ENCODE measurements at places on chromosomes 13 and 19. TPM values are rescaled to one million over a fixed set of nuclear protein-coding genes. Genes with fewer than 3 reads are reported as not detected.

GRCh38 chr13:52862358-52863206, 14.1 kb upstream of the PCDH8 start:
- H3K36me3 ChIP-seq = no peaks in the 10 kb centered on the region
- DNase-seq = peak; percentile 72
- peaks cover 3% of the 10 kb centered on the region for H3K4me1 ChIP-seq
- no peak overlapping the region for H3K4me3 ChIP-seq

DNA sequence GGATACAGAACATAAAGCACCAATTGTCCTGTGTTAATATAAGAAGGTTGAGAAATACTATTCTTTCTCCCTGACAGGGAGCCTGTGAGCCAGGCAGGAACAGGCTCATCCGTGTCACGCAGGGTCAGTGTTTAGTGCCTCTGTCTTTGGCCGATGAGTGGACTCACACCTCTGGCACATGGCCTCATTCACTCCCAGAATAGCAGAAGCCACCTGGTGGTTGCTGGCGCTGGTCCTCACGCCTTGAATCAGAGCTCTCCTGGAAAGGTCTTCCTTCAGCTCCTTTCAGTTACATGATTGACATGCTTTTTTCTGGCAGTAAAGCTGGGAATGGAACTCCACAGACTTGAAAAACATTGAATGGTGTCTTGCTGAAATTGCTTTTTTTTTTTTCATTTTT, 28.1 kb upstream of the SIAH3 start:
- H3K36me3 ChIP-seq = no peaks in the 10 kb centered on the region
- H3K27ac ChIP-seq = no peak overlapping the region
- peak; percentile 26 for DNase-seq
- peaks cover 1% of the 10 kb centered on the region for H3K27me3 ChIP-seq
- no peaks in the 10 kb centered on the region for H3K4me1 ChIP-seq

GRCh38 chr13:20222553-20222952, 9.6 kb downstream of the GJB6 start:
- no peaks in the 10 kb centered on the region for H3K4me1 ChIP-seq
- H3K27ac ChIP-seq = no peak overlapping the region
- H3K36me3 ChIP-seq = no peaks in the 10 kb centered on the region
- no peak overlapping the region for H3K4me3 ChIP-seq

GRCh38 chr19:8161135-8161646, 11.8 kb upstream of the FBN3 start:
- no peak overlapping the region for H3K4me3 ChIP-seq
- DNase-seq = no peak
- H3K36me3 ChIP-seq = no peaks in the 10 kb centered on the region
- H3K27me3 ChIP-seq = peaks cover 5% of the 10 kb centered on the region
- no peaks in the 10 kb centered on the region for H3K4me1 ChIP-seq

DNA sequence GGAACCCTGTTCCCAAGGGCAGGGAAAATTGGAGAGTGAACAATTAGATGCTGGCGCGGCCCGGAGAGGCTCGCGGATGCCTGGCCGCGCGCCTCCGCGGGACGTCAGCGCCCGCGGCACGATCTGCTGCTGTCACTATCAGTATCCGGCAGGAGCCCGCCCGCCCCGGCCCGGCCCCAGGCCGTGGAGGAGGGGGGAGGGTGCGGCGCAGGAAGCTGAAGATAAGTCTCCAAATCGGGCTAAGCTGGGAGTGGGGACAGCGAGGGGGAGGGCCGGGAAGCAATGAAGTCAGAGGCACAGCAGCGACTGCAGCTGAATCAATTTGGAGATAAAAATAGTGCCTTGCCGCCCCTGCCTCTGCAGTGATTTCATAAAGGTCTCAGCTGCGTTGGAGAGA, 441.5 kb upstream of the KLF12 start:
- H3K27ac ChIP-seq = peak overlapping the region; percentile 76
- DNase-seq = peak; percentile 88
- no peaks in the 10 kb centered on the region for H3K36me3 ChIP-seq
- H3K4me1 ChIP-seq = peaks cover 20% of the 10 kb centered on the region

- H3K27ac ChIP-seq = no peak overlapping the region
- no peak overlapping the region for H3K4me3 ChIP-seq
- H3K4me1 ChIP-seq = peaks cover 21% of the 10 kb centered on the region
- no peak for DNase-seq
Observed at GRCh38 chr13:82010780-82011179, 1669.9 kb upstream of the SPRY2 start.

- H3K4me3 ChIP-seq = no peak overlapping the region
- H3K27ac ChIP-seq = no peak overlapping the region
- no peaks in the 10 kb centered on the region for H3K36me3 ChIP-seq
- H3K4me1 ChIP-seq = no peaks in the 10 kb centered on the region
Observed at GRCh38 chr19:17807731-17808316, 12.9 kb downstream of the B3GNT3 start.

GRCh38 chr19:15935167-15935702, 906 bp upstream of the CYP4F11 start:
- H3K4me3 ChIP-seq = no peak overlapping the region
- H3K27ac ChIP-seq = no peak overlapping the region
- DNase-seq = no peak

GRCh38 chr13:45194081-45194939, 6.5 kb downstream of the KCTD4 start:
- DNase-seq = peak; percentile 26
- no peaks in the 10 kb centered on the region for H3K36me3 ChIP-seq
- no peak overlapping the region for H3K4me3 ChIP-seq
- no peaks in the 10 kb centered on the region for H3K27me3 ChIP-seq
- no peak overlapping the region for H3K27ac ChIP-seq

- H3K36me3 ChIP-seq = no peaks in the 10 kb centered on the region
- no peaks in the 10 kb centered on the region for H3K4me1 ChIP-seq
- DNase-seq = no peak
- no peaks in the 10 kb centered on the region for H3K27me3 ChIP-seq
- no peak overlapping the region for H3K27ac ChIP-seq
Observed at GRCh38 chr13:61261746-61262472, 153.7 kb downstream of the PCDH20 start.

DNA sequence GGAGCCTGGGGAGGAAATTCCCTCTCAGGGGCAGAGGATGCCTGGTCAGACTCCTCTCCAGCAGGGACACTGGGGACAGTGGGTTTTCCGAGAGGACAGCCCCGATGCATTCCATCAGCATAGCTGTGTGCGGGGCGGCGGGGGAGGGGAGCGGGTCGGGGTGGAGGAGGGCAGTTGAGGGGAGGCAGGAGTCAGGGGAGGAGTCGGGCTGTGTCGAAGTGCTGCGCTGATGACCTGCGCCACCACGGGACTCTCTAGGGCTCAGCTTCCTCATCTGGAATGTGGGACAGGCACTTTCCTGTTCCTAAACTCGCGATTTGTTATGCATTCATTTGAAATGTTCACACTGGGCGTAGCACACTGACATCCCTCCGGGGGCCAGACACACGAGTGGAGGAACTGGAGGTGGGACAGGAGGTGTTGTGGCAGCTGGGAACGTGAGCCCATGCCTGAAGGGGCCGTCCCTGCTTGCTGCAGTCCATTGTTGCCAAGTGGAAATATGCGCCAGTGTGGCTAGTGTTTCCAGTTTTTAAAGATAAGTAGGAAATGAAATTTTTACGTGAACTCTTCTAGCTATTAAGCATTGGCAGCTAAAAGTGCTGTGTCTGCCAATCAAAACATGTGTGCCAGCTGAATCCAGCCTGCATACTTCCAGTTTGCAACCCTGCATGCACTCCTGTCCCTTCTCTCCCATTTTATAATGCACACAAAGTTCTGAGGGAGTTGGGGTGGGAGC, 43.3 kb downstream of the FLT1 start:
- peaks cover 21% of the 10 kb centered on the region for H3K27me3 ChIP-seq
- H3K36me3 ChIP-seq = peaks cover 75% of the 10 kb centered on the region
- H3K4me1 ChIP-seq = peaks cover 43% of the 10 kb centered on the region
- H3K27ac ChIP-seq = peak overlapping the region; percentile 67

DNA sequence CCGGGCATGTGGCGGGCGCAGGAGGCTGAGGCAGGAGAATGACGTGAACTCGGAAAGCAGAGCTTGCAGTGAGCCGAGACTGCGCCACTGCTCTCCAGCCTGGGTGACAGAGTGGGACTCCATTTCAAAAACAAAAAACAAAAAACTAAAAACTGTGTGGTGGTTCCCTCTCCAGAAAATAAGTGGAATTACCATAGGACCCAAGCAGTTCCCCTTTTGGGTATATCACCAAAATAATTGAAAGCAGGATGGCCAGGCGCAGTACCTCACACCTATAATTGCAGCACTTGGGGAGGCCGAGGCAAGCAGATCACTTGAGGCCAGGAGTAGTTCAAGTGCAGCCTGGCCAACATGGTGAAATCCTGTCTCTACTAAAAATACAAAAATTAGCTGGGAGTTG, 15.7 kb upstream of the LDLR start:
- peaks cover 14% of the 10 kb centered on the region for H3K4me1 ChIP-seq
- H3K4me3 ChIP-seq = no peak overlapping the region
- H3K27me3 ChIP-seq = peaks cover 8% of the 10 kb centered on the region
- H3K27ac ChIP-seq = no peak overlapping the region

GRCh38 chr13:36067746-36068381, 63.3 kb downstream of the DCLK1 start:
- peaks cover 2% of the 10 kb centered on the region for H3K4me1 ChIP-seq
- no peaks in the 10 kb centered on the region for H3K27me3 ChIP-seq
- H3K36me3 ChIP-seq = no peaks in the 10 kb centered on the region
- H3K4me3 ChIP-seq = no peak overlapping the region
- H3K27ac ChIP-seq = no peak overlapping the region

- no peaks in the 10 kb centered on the region for H3K36me3 ChIP-seq
- H3K27me3 ChIP-seq = peaks cover 2% of the 10 kb centered on the region
- H3K4me3 ChIP-seq = no peak overlapping the region
- no peak overlapping the region for H3K27ac ChIP-seq
Observed at GRCh38 chr19:44608391-44608821, 5.0 kb upstream of the IGSF23 start.

GRCh38 chr13:45454204-45454603, 10.5 kb upstream of the COG3 start:
- peaks cover 2% of the 10 kb centered on the region for H3K27me3 ChIP-seq
- no peak overlapping the region for H3K4me3 ChIP-seq

DNA sequence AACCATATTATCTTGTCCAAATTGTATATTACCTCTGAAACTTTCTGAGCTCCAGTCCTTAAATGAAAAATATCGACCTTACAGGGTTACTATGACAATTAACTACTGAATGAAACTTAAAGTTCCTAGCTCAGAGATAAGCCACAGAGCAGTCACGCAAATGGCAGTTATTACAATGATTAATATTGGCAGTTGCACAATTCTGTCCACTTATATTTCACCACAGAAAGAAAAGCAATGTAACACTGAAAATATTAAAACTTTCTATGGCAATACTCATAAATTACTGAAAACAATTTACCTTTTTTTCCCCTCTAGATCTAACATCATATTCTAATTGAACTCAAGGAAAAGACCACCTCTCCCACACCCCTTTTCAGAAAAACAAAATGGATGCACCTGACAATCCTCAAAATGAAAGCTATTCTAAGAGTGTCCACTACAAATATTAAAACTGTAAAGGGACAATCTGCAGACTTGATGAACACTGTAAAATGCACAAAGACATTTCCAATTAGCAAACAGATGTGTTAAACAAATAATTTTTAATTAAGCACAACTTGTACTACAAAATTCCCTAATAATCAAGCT, 14.6 kb downstream of the LNX2 start:
- no peak overlapping the region for H3K27ac ChIP-seq
- H3K4me3 ChIP-seq = no peak overlapping the region
- peaks cover 9% of the 10 kb centered on the region for H3K4me1 ChIP-seq
- H3K27me3 ChIP-seq = no peaks in the 10 kb centered on the region
- no peaks in the 10 kb centered on the region for H3K36me3 ChIP-seq
- DNase-seq = no peak

DNA sequence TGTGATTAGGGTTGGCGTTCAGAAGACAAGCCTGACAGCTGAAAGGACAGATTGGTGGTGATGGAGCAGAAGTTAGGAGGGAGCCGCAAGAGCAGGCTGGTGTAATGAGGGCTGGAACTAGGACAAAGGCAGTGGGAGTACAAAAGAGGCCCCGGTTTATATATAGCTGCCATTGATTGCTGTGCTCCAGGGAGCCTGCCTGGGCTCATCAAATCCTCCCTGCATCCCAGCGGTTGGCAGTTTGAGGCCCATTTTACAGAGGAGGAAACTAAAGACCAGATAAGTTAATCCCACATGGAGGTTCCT, 123.7 kb downstream of the CACNA1A start:
- no peak for DNase-seq
- H3K27ac ChIP-seq = no peak overlapping the region
- H3K4me1 ChIP-seq = no peaks in the 10 kb centered on the region
- H3K27me3 ChIP-seq = no peaks in the 10 kb centered on the region
- H3K36me3 ChIP-seq = peaks cover 3% of the 10 kb centered on the region

DNA sequence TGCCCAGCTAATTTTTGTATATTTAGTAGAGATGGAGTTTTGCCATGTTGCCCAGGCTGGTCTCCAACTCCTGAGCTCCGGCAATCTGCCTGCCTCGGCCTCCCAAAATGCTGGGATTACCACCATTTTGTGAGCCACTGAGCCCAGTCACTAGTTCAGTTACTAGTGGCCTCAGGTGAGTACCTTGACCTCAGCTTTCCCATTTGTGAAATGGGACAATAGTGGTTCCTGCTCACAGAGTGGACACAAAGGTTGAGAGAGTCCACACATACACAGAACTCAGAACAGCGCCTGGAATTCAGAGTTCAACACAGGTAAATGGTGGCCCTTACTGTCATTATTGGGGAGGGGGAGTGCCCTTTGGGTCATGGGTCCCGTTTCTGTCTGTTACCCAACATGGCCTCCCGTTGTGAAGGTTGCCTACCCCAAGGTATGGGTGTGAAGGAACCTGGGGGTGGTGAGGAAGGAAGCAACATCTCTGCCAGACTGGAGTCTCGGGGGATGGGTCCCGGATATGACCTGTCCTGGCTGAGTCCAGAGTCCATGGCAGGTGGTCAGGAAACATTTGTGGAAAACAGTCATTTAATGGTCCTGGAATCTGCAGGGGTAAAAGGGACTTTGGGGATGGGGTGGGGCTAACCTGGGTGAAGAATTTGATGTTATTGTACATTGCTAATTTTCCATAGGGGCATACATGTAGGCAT, 11.7 kb upstream of the IRGC start:
- no peak for DNase-seq
- H3K36me3 ChIP-seq = no peaks in the 10 kb centered on the region
- no peak overlapping the region for H3K4me3 ChIP-seq
- peaks cover 8% of the 10 kb centered on the region for H3K27me3 ChIP-seq

- no peaks in the 10 kb centered on the region for H3K36me3 ChIP-seq
- no peaks in the 10 kb centered on the region for H3K27me3 ChIP-seq
- H3K4me1 ChIP-seq = no peaks in the 10 kb centered on the region
- DNase-seq = no peak
- no peak overlapping the region for H3K4me3 ChIP-seq
Observed at GRCh38 chr13:21872795-21873194, 201.9 kb downstream of the FGF9 start.

Gene RFPL4AL1
- not detected for total RNA-seq

Gene APOC4
- total RNA-seq = not detected

Gene SIGLEC11
- not detected for total RNA-seq

Gene OVOL3
- not detected for total RNA-seq

Gene DMKN
- 56.9 TPM for total RNA-seq

Gene LTBP4
- 175 TPM for total RNA-seq

Gene ZFP36
- total RNA-seq = 10.2 TPM

Gene PSPN
- 4.6 TPM for total RNA-seq

Gene PLIN4
- 0.13 TPM for total RNA-seq

Gene IGFL2
- total RNA-seq = not detected

Gene CALR3
- total RNA-seq = not detected

Gene LIM2
- total RNA-seq = not detected

Gene MEX3D
- 73.4 TPM for total RNA-seq

Data from endothelial cell (in vitro differentiated cells).